ENCODE measurements at places on chromosomes 4 and X. TPM values are rescaled to one million over a fixed set of nuclear protein-coding genes. Genes with fewer than 3 reads are reported as not detected.

Gene TLR2
- 6.8 TPM for total RNA-seq

Gene SOD3
- 5.8 TPM for total RNA-seq

Gene FGFBP2
- 0.25 TPM for total RNA-seq

Gene CENPVL2
- not detected for total RNA-seq

Gene SRP72
- 32.1 TPM for total RNA-seq

Gene FREM3
- not detected for total RNA-seq

Gene HSFX3
- not detected for total RNA-seq

Gene RNF212
- not detected for total RNA-seq
